ENCODE measurements at places on chromosomes 16 and 17.

GRCh38 chr17:31318851-31319661 lies 2.4 kb downstream of the EVI2A start:
- H3K4me1 ChIP-seq: no peaks in the 10 kb centered on the region
- H3K27me3 ChIP-seq: no peaks in the 10 kb centered on the region
- H3K4me3 ChIP-seq: no peak overlapping the region
- no peak overlapping the region for H3K27ac ChIP-seq

- no peak overlapping the region for H3K27ac ChIP-seq
- no peak overlapping the region for H3K4me3 ChIP-seq
- H3K27me3 ChIP-seq: no peaks in the 10 kb centered on the region
- H3K36me3 ChIP-seq: no peaks in the 10 kb centered on the region
- DNase-seq: no peak
Measured at GRCh38 chr17:43411749-43412148, 13.0 kb downstream of the ARL4D start.

DNA sequence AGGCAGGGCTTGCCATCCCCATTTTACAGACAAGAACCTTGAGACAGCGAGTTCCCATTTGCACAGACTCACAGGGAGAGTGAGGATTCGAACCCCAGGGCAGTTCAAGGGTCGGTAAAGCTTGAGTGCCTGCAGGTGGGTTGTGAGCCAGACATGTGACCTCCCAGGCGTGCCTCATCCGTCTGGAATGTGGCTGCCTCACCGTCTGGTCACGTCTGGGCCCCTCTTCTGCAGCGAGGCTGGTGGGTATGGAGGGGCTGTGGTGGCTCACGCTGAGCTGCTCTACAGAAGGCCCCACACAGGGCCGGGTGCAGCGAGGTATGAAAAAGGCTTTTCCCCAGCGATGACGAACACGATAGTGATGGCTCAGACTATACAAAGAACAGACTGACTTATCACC lies 35.8 kb upstream of the LHX1 start:
- H3K27ac ChIP-seq: no peak overlapping the region
- no peaks in the 10 kb centered on the region for H3K27me3 ChIP-seq
- no peak overlapping the region for H3K4me3 ChIP-seq
- H3K4me1 ChIP-seq: no peaks in the 10 kb centered on the region

DNA sequence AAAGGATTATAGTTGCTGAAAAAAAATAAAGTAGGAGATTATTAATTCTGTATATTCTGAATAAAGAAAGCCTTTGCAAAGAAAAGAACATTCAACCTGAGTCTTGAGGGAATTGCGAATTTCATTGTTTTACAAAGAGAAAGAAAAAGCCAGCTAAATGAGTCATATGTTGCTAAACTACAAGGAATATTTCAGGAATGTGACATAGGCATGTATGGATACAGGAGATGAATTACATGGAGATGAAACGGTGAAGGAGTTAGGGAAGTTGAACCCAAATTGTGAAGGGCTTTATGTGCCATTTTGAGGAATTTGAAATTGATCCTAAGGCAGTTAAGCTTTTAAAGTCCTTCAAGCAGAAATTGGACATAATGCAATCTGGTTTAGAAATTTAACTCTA lies 177.3 kb upstream of the RBL2 start:
- peaks cover 45% of the 10 kb centered on the region for H3K36me3 ChIP-seq
- no peaks in the 10 kb centered on the region for H3K27me3 ChIP-seq
- H3K27ac ChIP-seq: no peak overlapping the region
- H3K4me1 ChIP-seq: no peaks in the 10 kb centered on the region
- no peak overlapping the region for H3K4me3 ChIP-seq
- DNase-seq: no peak

- no peak overlapping the region for H3K4me3 ChIP-seq
- H3K27ac ChIP-seq: no peak overlapping the region
Measured at GRCh38 chr17:82114872-82115271, 16.8 kb upstream of the FASN start.

- no peak overlapping the region for H3K27ac ChIP-seq
- no peaks in the 10 kb centered on the region for H3K27me3 ChIP-seq
- no peak for DNase-seq
- no peak overlapping the region for H3K4me3 ChIP-seq
- no peaks in the 10 kb centered on the region for H3K36me3 ChIP-seq
- H3K4me1 ChIP-seq: peaks cover 4% of the 10 kb centered on the region
Measured at GRCh38 chr17:64214950-64215349, 48.1 kb downstream of the TEX2 start.

DNA sequence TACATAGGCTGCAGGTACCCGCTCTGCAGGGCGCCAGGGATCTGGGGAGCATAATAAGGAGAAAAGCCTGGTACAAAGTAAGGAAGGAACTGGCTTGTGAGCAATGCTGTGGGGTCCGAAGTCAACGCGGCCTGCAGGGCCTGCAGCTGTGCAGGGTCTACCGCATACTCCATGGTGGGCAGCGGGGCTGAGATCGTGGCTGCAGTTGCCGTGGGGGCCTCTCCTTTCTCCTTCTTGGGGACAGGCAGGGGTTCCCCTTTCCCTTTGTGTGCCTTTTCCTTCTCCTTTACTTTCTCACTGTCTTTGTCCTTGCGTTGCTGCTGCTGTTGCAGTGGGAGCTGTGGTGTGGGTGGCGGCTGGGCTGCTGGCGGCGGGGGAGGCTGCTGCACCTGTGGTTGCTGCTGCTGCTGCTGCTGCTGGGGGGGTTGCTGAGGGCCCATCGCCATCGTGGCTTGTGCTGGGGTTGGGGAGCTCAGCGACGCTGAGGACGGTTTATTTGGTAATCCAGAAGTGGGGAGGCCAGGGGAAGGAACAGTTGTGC lies 259.6 kb downstream of the ZFHX3 start:
- no peak overlapping the region for H3K4me3 ChIP-seq
- DNase-seq: no peak
- H3K4me1 ChIP-seq: no peaks in the 10 kb centered on the region

DNA sequence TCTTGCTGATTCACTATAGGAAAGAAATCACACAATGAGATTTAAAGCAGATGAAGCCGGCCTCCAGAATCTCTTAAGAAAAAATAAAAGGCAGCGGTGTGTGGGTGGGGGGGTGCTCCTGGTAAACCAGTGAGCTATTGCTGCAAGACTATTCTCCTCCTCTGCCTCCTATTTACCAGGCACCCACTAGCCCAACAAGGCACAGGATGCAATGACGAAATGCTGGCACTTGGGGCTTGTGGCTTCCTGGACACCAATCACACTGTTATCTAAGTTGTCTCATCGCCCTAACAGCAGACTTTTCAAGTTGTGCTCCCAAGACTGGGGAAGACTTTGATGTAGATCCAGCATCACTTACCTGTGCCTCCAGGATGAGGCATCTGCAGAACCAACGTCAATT lies 50.2 kb upstream of the NDRG4 start:
- H3K27ac ChIP-seq: no peak overlapping the region
- H3K4me1 ChIP-seq: no peaks in the 10 kb centered on the region
- no peak overlapping the region for H3K4me3 ChIP-seq
- DNase-seq: no peak

- no peak overlapping the region for H3K4me3 ChIP-seq
- peaks cover 14% of the 10 kb centered on the region for H3K4me1 ChIP-seq
- no peak overlapping the region for H3K27ac ChIP-seq
Measured at GRCh38 chr17:66950886-66951604, 13.5 kb upstream of the CACNG4 start.

DNA sequence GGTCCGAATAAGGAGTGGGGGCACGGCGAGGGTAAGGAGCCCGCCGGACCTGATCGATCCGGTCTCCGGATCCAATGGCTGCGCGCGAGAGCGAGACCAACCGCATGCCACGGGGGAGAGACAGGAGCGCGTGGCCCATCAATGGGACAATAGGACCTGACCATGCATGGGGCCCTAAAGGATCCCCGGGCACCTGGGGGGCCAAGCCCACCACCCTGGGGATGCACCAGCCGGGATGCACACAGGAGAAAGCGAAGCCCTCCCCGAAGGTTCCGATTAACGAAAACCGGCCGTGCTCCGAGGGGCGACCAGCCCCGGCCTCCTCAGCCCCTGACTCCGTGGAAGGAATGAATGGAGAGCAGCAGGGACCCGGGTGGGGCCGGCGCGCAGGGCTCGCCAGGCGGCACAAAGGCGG lies 525 bp downstream of the JPT1 start:
- H3K36me3 ChIP-seq: peaks cover 3% of the 10 kb centered on the region
- H3K4me1 ChIP-seq: peaks cover 10% of the 10 kb centered on the region
- H3K27me3 ChIP-seq: no peaks in the 10 kb centered on the region
- peak overlapping the region; percentile 53 for H3K27ac ChIP-seq
- DNase-seq: no peak
- peak overlapping the region; percentile 95 for H3K4me3 ChIP-seq

DNA sequence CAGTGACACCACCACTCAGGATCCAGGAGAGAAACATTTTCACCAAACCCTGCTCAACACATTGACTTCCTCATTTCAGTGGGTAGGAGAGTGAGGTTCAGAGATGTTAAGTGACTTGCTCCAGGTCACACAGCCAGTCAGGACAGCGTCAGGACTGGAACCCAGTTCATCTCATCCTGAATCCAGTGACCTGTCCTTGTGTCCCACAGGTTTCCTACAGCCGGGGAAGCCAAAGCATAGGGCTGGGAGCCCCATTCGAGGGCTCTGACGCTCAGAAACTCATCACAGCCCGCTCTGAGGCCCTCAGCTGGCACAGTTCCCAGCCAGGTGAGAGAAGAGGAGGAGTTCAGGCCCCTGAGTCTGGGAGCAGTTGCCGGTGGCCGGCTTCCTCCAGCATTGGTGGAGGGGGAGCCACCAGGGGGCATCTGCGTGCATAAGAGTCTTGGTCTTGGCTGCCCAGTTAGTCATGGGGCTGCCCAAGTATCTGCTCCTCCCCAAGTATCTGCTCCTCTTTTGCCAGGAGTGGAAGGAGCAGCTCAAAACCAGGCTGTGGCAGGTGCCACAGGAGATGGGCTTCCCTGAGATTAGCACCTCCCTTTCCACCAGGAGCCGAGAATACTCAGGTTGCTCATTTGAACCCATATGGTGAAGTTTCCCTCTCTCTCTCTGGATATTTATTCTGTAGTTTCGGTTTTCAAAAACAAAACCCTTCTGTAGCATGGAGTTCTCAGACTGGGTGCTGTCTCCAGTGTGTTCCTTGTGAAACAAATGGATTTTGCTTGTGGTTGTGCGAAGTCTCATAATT lies 56.0 kb downstream of the TNFRSF13B start:
- H3K4me1 ChIP-seq: 0 out of 2 replicates have a peak, but pooled peaks cover 4% of the 10 kb centered on the region
- peak; percentile 41 for DNase-seq
- H3K27ac ChIP-seq: no peak overlapping the region

- no peak overlapping the region for H3K4me3 ChIP-seq
- H3K4me1 ChIP-seq: no peaks in the 10 kb centered on the region
- H3K36me3 ChIP-seq: no peaks in the 10 kb centered on the region
Measured at GRCh38 chr17:511001-511698, 158.5 kb upstream of the RPH3AL start.

DNA sequence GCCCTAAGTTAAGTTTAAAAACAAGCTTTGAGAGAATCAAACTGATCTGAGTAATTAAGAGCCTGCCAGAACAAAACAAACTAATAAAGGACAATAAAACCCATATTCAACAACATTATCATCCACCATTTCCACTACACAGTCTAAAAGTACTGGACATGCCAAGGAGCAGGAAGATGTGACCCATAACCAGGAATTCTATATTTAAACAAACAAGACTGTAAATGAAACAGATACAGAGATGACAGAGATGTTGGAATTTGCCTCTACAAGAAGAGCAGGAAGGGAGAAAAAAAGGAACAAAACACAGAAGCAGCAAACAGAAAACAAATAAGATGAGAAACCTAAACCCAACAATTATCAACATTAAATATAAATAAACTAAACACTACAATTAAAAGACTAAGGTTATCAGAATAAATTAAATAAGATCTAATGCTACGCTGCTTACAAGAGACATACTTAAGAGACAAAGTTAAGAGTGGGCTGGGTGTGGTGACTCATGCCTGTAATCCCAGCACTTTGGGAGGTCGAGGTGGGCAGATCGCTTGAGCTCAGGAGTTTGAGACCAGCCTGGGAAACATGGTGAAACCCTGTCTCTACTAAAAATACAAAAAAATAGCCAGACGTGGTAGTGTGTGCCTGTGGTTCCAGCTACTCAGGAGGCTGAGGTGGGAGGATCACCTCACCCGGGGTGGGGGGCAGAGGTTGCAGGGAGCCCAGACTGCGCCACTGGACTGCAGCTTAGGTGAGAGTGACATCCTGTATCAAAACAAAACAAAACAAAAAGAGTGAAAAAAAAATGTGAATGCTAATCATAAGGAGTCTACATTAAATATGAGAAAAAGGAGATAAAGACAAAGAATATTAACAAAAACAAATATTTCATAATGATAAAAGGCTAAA lies 50.6 kb downstream of the CREBBP start:
- H3K27ac ChIP-seq: no peak overlapping the region
- no peak overlapping the region for H3K4me3 ChIP-seq
- DNase-seq: no peak
- H3K4me1 ChIP-seq: no peaks in the 10 kb centered on the region
- no peaks in the 10 kb centered on the region for H3K36me3 ChIP-seq
- H3K27me3 ChIP-seq: no peaks in the 10 kb centered on the region

- no peak overlapping the region for H3K27ac ChIP-seq
- H3K36me3 ChIP-seq: no peaks in the 10 kb centered on the region
- peaks cover 14% of the 10 kb centered on the region for H3K4me1 ChIP-seq
- no peak overlapping the region for H3K4me3 ChIP-seq
- H3K27me3 ChIP-seq: no peaks in the 10 kb centered on the region
- peak; percentile 17 for DNase-seq
Measured at GRCh38 chr17:67829331-67829730, 4.0 kb downstream of the BPTF start.

GRCh38 chr17:56636265-56636664 lies 42.8 kb downstream of the NOG start:
- H3K27ac ChIP-seq: no peak overlapping the region
- peaks cover 2% of the 10 kb centered on the region for H3K4me1 ChIP-seq
- no peaks in the 10 kb centered on the region for H3K36me3 ChIP-seq

- H3K27me3 ChIP-seq: no peaks in the 10 kb centered on the region
- H3K27ac ChIP-seq: no peak overlapping the region
- H3K36me3 ChIP-seq: peaks cover 28% of the 10 kb centered on the region
- no peak for DNase-seq
- no peak overlapping the region for H3K4me3 ChIP-seq
- H3K4me1 ChIP-seq: no peaks in the 10 kb centered on the region
Measured at GRCh38 chr16:4450430-4450829, 24.0 kb downstream of the NMRAL1 start.
